Forelimb muscle (tissue), 1 donor: ENCODE measurements at places on chromosomes 16 and 17. TPM values are rescaled to one million over a fixed set of nuclear protein-coding genes. Genes with fewer than 3 reads are reported as not detected.

DNA sequence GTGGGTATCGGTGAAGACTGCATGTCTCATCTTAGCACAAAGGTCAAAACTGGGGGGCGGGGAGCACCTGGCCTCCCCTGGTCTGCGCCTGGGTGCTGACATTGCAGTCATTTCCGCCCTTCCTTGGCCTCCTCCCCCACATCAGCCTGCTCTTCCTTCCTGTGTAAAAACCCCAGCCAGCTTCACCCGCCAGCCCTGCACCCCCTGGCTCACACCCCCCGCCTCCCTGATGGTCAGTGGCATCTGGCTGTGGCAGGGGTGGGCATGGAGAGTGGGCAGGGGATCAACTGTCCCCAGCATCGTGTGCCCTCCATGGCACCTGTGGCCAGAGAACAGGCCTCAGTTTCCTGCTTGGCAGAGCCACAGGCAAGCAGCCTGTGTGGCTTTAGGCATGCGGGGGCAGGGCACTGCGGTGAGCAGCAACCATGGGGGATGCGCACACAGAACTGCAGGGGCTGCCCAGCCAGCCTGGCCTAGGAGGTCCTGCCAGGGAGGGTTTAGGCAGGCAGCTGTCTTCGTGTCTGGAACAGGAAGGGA lies 26.5 kb upstream of the LASP1NB start:
- no peak for DNase-seq

GRCh38 chr16:2038382-2039231 lies 9.0 kb downstream of the NTHL1 start:
- no peak for DNase-seq

GRCh38 chr16:85056211-85056748 lies 28.7 kb downstream of the KIAA0513 start:
- DNase-seq, result no peak

GRCh38 chr17:28982131-28982793 lies 23.6 kb downstream of the SEZ6 start:
- DNase-seq, result no peak

DNA sequence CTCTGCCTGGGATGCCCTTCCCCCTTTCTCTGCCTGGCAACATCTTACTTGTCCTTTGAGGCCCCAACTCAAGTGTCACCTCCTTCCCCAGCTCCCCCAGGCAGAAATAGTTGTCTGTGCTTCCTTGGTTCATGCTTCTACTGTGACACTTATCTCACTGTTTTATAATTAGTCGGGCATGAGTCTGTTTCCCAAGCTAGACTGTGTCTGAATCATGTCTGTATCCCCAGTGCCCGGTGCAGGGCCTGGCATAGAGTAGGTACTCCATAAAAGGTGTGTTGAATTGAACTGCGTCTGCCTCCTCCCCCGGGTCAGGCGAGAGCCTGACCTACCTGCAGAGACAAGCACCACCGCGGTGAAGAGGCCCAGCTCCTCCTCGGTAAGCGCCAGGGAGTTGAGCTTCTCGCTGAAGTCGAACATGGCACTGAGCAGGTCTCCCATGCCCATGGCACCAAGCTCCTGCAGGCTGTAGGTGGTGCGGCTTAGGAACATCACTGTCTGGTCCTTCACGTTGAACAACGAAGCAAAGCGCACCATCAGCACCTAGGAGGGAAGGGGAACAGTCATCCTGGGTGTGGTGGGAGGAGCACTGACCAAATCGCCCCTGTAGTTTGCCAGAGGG lies 6.7 kb downstream of the NR1D1 start:
- DNase-seq, result no peak

The CDC42EP4 gene
- polyA plus RNA-seq, result 19.5 TPM

The IL17C gene
- not detected for polyA plus RNA-seq

The MMP28 gene
- 3.6 TPM for polyA plus RNA-seq

DNA sequence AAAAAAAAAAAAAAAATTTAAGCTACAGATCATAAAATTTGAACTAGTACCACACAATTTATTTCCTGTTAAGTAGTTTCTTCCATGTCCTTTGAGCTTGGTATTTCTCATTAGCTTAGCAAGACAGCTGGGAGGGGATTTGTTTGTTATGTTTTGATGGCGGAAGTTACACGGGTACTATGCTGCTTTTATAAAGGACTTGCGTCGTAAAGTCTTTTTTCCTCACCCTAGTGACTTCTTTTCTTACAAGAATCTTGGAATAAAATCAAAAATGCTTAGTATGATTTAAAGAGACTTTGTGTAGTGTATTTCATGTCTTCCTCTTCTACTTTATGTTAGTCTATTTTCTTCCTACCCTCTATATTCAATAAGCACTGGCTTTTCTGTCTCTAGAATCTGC lies 89.1 kb downstream of the NLK start:
- DNase-seq, result no peak

The TRPV2 gene
- 4.5 TPM for polyA plus RNA-seq

- no peak for DNase-seq
Measured at GRCh38 chr16:89265647-89266046, 48.1 kb downstream of the ZNF778 start.

The VTN gene
- 0.32 TPM for polyA plus RNA-seq

DNA sequence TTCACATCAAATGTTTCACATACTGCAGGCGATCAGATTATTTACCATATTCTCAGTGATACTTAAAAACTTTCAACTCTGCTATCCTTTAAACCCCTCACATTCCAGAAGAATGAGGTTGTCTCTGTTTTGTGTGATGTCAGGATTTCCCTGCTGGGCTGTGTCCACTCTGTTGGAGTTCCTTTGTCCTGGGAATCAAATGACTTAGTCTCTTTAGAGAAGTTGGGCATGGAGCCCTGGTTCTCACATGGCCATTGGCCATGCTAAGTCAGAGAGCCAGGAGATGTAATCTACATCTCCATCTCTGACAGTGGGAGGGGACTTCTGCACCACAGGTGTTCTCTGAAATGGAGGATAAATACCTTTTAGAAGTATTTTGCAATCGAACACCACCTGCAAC lies 205.1 kb upstream of the MAF start:
- no peak for DNase-seq

DNA sequence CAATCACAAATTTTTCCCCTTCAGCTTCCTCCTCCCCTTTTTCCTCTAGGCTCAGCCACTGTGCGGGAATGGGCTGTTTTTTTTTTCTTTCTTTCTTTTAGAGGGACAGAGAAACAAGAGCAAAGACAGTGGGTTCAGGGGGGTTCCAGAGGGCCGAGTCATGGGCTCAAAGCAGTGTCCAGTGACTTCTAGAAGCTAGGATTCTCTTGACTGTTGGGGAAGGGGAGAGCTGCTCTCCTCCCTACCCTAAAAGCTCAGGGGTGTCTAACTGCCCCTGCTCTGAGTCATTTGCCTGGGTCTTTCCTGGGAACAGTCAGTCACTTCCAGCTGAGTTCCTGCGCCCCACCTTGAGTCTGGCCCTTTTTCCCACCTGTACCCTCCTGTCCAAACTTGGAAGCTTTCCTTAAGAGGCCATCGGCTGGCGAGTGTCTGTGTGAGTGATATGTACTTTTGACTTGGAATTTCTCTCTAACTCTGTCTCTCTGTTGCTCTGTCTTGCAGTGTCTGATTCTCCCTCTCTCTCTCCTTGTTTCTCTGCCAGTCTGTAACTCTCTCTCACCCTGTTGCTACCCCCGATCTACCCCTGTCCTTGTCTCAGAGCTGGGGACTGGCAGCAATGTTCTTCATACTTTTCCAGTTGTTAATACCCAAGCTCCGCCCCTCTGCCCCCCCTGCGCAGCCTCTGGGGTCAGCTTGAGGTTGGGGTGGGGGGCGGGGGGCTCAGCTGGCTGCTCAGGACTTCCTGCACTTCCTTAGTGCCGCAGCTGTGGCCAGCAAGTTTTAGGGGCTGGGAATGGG lies 2.4 kb downstream of the THRA start:
- no peak for DNase-seq

DNA sequence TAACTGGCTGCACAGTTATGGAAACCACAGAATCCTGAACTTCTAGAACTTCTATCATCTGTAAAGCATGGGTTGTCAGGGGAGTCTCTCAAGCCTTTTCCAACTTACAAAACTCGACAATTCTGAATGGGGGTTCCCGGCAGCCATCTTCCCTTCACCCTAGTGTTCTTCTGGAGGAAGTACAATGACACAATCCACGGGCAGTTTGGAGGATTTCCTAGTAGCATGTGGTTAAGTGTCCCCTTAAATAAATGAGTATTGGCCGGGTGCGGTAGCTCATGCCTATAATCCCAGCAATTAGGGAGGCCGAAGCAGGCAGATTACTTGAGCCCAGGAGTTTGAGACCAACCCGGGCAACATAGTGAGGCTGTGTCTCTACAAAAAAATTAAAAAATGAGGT lies 2.1 kb downstream of the SLC16A6 start:
- DNase-seq, result no peak

The TMC6 gene
- polyA plus RNA-seq, result 25.1 TPM

GRCh38 chr17:61201211-61201610 lies 198.4 kb upstream of the TBX2 start:
- DNase-seq, result no peak

- no peak for DNase-seq
Measured at GRCh38 chr16:8874388-8874787, 5.6 kb upstream of the CARHSP1 start.
